Caco-2 (cell line): ENCODE measurements at places on chromosomes 3 and 15. TPM values are rescaled to one million over a fixed set of nuclear protein-coding genes. Genes with fewer than 3 reads are reported as not detected.

DNA sequence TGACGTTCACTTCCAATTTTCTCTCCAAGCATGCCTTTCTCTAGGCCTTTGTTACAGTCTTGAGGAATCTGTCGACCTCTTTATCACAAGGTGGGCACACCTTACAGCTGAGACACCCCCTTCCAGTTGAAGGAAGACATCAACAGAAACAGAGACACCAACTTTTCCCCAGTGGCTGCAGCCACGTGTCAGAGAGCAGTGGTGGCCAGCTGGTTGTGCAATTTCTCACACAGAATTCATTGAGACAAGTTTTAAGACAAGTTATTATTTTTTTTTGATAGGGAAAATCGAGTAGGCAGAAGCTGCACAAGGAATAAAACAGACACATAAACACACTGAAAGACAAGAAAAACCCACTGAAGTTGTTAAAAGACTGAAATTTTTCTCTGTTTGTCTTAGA, 436.7 kb upstream of the MDFIC2 start:
- no peak overlapping the region for H3K4me3 ChIP-seq
- H3K36me3 ChIP-seq, result no peaks in the 10 kb centered on the region
- no peaks in the 10 kb centered on the region for H3K27me3 ChIP-seq

DNA sequence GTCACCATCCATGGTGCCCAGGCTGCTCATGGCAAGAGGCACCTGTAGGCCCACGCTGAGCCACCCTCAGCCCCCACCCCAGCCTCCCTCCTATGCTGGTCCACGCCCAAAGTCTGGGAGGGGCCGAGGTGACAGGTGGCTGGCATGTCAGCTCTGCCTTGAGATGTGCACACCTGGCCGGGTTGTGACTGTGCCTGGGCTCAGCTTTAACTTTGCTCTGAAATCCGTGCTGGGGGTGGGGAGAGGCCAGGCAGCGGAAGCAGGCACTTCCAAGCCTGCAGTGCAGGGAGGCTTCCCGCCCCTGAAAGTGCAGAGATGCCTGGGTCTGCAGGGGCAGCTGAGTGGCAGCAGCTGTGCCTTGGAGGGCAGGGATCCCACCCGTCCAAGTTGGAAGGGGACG, 1124.8 kb downstream of the SI start:
- no peak overlapping the region for H3K4me3 ChIP-seq
- no peak for DNase-seq
- no peaks in the 10 kb centered on the region for H3K27me3 ChIP-seq
- no peaks in the 10 kb centered on the region for H3K4me1 ChIP-seq

The SH2D7 gene
- not detected in 2 replicates for total RNA-seq

The GUCA1C gene
- total RNA-seq, result not detected in 2 replicates

DNA sequence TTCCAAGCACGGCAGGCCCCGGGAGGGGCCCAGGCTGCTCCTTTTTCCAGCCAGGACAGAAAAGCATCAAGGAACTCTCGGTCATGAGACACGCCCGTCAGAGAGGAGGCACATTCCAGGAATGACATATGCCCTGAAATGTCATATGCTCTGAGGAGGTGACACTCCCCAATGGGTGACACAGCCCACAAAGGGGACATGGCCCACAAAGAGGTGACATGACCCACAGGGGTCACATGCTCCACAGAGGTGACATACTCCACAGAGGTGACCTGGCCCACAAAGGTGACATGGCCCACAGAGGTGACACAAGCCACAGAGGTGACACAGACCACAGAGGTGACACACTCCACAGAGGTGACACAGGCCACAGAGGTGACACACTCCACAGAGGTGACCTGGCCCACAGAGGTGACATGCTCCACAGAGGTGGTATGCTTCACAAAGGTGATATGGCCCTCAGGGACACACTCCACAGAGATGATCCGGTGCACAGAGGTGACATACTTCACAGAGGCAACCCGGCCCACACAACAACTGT, 79.2 kb downstream of the ABHD5 start:
- no peak for DNase-seq
- H3K27ac ChIP-seq, result no peak overlapping the region
- 0 out of 2 replicates have a peak, but pooled peaks cover 7% of the 10 kb centered on the region for H3K4me1 ChIP-seq
- H3K36me3 ChIP-seq, result no peaks in the 10 kb centered on the region
- no peak overlapping the region for H3K4me3 ChIP-seq
